ENCODE measurements at places on chromosomes 3 and 15.

DNA sequence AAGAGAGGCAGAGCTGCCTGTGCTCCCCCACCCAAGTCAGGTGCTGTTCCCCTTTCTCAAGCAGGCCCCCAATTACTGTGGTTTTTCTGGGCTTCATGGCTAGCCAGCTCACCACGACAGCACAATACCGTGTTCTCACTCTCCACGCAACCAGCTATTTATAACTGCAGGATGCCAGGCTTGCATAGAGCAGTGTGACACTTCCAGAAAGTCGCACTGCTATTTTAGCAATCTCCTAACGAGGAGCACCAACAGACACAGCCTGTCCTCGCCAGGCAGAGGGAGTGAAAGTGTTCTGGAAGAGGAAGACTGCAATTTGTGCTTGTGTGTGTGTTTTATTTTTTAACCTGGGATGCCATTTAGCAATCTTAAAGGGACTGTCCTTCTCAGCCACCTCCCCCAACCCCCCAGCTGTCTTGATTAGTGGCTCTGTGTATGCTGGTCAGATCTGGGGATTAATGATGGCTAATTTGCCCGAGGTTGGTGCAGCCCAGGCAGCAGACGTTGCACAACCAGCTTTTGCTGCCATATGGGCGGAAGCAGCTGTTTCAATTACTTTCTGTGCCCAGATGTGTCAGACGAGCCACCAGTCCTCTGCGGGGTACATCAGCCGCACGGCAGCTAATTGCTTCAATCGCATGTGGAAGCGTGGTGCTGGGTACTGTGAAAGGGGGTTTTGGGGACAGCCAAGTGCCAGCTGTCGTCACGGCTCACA lies 268.0 kb upstream of the ARRDC4 start:
- DNase-seq, result no peak

DNA sequence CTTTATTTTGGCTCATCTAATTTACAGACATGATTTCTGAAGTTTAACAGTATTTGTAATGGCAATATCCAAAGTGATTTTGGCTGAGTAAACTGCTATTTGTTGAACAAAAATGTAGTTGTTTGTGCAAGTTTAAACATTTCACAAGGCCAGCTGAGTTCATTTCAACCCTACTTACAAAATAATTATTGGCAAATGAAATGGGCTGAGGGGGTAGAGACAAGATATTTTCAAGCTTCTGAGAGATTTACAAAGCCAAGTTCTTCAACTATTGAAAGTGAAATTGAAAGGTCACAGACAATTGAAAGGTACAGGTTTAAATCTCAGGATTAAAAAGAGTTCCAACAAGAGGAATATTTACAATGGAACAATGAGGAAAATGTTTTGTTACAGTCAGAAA lies 77.1 kb downstream of the DUT start:
- DNase-seq, result no peak

GRCh38 chr3:193824365-193824764 lies 231.4 kb downstream of the OPA1 start:
- DNase-seq, result no peak

- DNase-seq, result no peak
These were observed 622.5 kb downstream of the TBL1XR1 start for GRCh38 chr3:176574786-176575185.
